ENCODE measurements at places on chromosomes 13 and 19.
A peak's percentile ranks its signal among the peaks of the same experiment; 100 is the strongest.

DNA sequence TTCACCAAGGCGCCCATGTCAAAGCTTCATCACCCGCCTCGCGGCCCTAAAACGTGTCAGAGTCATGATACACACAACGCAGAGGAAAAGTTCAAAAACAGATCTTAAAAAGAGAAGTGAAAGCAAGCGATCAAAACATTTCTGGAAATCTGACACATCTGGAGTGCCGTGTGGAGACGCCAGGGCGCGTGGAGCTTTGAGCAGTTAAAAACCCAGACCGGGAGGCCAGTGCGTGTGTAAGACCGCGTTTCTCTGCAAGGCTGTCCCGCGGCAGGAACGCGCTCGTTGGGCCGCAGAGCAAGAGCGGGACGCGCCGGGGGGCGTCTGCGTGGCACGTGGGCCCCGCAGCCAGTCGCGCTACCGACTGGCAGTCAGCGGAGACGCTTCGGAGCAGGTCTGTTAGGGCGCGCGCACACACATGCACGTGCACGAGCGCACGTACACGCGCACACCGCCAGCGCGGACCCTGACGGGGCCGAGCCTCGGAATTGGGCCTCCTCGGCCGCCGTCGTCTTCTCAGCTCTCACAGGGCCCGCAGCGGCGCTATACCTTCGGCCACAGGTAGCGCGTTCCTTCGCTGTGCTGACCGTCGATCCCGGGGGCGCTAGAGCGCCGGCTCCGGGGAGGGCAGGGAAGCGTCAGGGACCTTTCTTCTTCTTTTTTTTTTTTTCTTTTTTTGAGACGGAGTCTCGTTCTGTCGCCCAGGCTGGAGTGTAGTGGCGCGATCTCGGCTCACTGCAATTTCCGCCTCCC is 35.8 kb downstream of the RNF6 start:
- ATAC-seq = peak; percentile 90

DNA sequence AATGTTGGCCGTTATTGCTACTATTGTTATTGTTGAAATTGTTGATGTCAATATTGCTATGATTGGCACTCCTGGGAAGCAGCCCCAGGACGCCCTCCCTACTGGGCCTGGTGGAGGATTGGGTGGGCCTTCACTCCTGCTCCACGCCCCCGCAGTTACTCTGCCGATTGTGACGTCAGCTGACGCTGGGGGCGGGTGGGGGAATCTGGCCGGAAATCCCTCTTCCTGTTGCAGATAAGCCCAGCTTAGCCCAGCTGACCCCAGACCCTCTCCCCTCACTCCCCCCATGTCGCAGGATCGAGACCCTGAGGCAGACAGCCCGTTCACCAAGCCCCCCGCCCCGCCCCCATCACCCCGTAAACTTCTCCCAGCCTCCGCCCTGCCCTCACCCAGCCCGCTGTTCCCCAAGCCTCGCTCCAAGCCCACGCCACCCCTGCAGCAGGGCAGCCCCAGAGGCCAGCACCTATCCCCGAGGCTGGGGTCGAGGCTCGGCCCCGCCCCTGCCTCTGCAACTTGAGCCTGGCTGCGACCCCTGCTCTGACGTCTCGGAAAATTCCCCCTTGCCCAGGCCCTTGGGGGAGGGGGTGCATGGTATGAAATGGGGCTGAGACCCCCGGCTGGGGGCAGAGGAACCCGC is at the start of gene ETV2:
Gene ETV2, plus strand, starts transcription at position 231 of the 637 bp plus-strand sequence. CDS start 716 bp downstream, outside the sequence.
- no peak for ATAC-seq

- ATAC-seq = no peak
Observed at GRCh38 chr19:3440082-3440481, 40.2 kb downstream of the SMIM24 start.

- ATAC-seq = peak; percentile 41
Observed at GRCh38 chr13:48194379-48194754, 38.6 kb upstream of the ITM2B start.

GRCh38 chr13:61531383-61532065 is 115.9 kb upstream of the PCDH20 start:
- ATAC-seq = no peak

DNA sequence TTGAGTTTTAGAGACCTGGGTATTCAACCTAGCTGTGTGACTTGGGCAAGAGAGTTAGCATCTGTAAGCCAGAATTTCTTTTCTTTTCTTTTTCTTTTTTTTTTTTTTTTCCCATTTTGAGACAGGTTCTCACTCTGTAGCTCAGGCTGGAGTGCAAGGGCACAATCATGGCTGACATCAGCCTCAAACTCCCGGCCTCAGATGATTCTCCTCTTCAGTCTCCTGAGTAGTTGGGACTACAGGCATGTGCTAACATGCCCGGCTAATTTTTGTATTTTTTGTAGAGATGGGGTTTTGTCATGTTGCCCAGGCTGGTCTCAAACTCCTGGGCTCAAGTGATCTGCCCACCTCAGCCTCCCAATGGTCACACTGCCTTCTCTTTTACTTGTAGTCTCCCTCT is 33.0 kb downstream of the ZMYM2 start:
- no peak for ATAC-seq

All from activated CD4-positive, CD25-positive, alpha-beta regulatory T cell treated with anti-CD3 and anti-CD28 coated beads, Interleukin-2, amount 50 U/mL, for 24 hours (primary cell).